ENCODE measurements at places on chromosomes 11 and 22.

DNA sequence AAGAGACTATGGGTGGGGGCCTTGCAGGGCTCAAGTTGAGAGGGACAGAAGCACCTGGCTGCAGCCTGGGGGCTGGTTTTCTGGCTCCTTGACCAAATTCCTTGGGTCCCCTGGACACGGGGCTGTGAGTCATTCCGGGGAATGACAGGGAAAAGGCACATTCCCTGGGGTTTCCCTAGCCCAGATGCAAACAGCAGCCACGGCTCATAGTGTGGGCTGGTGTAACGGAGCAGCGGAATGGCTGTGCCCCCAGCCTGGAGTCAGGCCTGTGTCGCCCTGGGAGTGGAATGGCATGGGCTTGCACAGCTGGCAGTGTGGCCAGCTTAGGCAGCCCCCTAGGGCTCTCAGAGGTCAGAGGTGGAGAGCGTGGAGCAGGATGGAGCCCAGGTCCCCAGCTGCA is 77.6 kb upstream of the KCNQ1OT1 start:
- DNase-seq: no peak

DNA sequence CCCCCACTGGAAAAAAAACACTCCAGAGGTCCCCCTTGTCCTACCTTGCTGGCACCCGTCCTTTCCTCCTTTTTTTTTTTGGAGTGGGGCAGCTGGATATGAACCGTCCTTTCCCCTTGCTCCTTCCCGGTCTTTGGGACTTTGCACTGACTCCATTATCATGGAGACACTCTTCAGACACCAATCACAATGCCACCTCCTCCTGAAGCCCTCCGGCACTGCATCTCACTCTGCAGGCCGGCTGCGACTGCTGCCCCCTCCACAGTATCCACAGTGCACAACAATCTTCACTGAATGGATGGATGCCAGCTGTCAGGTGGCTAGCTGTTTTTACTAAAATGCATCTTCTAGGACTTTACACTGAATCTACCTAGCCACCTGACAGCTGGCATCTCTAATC is 12.7 kb upstream of the RGL4 start:
- DNase-seq: no peak

GRCh38 chr11:118625036-118625690 is 17.7 kb downstream of the PHLDB1 start:
- DNase-seq: no peak

DNA sequence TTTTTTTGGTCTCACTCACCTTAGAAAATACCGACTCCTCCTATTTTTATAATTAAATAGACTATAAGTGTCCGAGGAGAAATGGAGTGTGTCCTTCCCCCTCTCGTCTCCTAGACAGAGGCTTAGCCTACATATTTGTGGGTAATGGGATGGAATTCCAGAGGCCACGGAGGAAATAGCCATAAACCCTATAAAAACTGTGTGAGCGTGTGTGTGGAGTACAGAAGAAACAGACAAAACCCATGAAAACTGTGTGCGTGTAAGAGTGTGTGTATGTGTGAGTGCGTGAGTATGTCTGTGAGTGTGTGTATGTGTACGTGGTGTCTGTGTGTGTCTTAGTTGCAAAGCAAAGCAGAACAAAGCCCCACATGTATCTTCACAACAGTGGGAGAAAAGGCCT is 883.5 kb downstream of the OPCML start:
- no peak for DNase-seq

- DNase-seq: no peak
Observed at GRCh38 chr22:44677353-44677840, 24.6 kb upstream of the PRR5 start.

- DNase-seq: no peak
Observed at GRCh38 chr11:3182462-3182852, 17.3 kb upstream of the OSBPL5 start.

DNA sequence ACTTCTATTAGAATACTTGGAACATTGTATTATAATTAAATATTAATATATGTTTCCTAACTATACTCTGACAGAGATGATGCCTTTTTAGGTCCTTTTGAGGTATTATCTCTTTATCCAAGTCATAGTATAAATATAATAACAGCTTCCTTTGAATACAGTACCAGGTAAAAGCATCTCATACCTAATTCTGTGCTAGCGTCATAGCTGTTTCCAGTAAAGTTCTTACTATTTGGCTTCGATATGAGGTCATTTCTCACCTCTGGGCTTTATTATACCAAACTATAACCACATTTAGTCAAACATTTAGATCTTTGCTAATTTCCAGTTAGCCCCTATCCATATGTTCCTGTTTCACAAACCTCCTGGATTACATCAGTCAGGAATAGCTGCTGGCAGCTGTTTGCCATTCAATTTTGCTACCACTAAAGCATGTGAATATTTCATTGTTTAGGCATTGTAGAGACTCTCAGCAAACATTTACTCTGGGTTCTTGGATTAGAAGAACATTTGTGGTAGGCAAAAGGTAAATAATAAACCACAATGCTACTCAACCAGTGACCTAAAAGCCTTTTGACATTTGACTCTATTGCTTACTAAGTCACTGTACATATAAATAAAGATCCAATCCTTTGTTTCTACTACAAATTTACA is 255.1 kb downstream of the TTC28 start:
- DNase-seq: no peak

DNA sequence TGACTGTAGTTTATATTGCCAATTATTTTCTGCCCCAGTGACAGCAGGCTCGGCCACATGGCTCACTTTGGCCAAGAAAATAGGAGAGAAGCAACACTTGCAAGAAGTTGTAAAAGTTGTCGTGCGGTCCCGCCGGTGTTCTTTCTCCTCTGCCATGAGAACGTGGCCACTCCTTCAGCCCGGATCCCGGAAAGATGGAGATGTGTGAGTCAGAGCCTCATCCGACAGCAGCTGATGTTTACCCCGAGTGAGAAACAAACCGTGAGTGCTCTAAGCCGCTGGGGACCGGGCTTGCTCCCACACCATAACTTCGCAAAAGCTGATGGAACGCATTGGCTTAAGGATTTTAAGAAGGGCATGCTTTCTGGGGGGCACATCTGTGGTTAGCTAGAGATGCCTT is 157.0 kb downstream of the CACNA1I start:
- no peak for DNase-seq

DNA sequence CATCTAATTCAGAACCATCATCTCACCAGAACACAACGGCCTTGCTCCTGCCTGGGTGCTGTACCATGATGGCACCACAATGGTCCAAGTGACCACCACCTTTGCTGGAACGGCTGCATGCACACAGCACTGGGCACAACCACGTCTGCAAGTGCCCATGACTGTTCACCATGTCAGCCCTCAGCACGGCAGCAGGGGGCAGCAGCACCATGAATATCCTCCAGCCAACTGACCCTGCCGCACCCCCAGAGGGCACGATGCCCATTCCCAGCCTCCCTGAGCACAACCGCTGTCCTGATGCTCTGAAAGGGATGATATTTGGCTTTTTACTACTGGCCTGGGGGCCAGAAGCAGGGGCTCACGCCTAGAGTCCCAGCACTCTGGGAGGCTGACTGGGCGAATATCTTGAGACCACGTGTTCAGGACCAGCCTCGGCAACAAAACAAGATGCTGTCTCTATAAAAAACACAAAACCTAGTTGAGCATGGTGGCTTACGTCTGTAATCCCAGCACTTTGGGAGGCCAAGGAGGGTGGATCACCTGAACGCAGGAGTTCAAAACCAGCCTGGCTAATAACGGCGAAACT is 25.7 kb downstream of the DRD4 start:
- no peak for DNase-seq

- no peak for DNase-seq
Observed at GRCh38 chr11:129234978-129235377, 42.9 kb upstream of the ARHGAP32 start.

DNA sequence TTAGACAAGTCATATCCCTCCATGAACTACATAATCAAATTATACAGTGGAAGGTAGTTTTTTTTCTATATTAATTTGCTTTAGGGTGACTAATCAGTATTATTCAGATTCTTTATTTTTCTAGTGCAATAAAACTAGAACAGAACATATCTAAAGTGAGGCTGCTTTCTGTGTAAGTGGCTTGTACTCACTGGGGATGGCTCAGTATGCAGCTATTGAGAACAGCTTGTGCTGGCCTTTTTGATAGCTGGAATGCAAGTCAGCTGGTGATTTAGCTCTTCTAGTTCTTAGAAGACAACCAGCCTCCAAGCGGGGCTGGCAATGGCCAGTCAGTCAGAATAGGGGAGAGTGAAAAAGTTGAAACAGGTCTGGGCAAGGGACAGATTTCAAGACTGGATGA is 119.4 kb downstream of the BLID start:
- DNase-seq: no peak

DNA sequence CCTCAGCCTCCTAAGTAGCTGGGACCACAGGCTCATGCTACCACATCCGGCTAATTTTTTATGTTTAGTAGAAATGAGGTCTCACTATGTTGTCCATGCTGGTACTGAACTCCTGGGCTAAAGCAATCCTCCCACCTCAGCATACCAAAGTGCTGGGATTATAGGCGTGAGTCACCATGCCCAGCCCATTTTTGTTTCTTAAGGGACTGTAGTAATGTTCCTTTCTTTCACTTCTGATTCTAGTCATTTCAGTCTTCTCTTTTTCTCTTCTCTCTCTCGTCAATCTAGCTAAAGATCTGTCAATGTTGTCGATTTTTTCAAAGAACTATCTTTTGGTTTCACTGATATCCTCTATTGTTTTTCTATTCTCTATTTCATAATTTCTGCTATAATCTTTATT is 111.0 kb upstream of the APOA1 start:
- DNase-seq: no peak

- no peak for DNase-seq
Observed at GRCh38 chr11:29129844-29130243, 887.0 kb downstream of the KCNA4 start.

- no peak for DNase-seq
Observed at GRCh38 chr11:62592146-62592815, 958 bp upstream of the TUT1 start.

DNA sequence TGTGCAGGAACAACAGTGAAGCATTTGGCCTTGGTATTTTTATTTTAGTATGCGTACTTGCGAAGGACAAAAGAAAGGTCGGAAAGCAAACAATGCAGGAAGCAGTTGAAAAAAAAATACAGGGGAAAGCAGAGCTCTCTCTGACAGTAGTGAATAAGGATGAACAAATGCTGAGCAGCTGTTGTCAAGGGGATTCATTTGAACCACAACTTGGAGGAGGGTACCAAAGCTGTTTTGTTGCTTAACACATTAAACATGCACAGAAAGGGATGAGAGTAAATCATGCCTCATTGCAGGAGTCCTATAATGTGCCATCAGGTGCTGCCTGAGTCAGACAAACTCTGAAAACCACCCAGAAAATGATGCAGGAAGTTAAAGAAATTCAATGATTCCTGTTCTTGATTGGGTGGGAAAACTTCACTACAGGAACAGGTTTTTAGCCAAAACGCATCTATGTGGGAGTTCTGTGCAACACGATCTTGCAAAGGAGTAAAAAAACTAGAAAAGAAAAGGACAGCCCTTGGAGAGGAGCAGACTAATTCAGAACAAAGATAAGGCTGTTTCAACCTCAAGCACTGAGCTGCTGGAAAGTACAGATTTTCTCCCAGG is 2113.5 kb downstream of the LRRC4C start:
- no peak for DNase-seq

- no peak for DNase-seq
Observed at GRCh38 chr11:62393061-62393611, 25.7 kb upstream of the SCGB1A1 start.

GRCh38 chr22:49599691-49600455 is 227.8 kb downstream of the BRD1 start:
- DNase-seq: no peak

DNA sequence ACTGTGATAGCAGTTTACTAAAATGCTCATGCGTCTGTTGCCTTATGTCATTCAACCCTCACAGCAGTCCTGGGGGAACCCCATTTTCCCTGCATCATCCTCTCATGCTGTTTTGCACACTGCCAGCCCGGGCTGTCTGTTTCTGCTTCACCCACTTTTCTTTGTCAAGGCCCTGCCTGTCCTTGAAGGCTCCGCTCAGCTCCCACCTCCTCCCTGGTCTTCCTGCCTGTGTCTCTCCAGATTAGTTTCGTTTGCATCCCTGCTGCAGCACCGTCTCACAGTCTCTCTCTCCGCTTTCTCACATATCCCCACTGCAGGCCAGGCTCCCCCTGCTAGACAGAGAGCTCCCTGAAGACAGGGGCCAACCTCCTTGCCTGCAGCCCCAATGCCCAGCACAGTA is 29.9 kb downstream of the SERPINH1 start:
- no peak for DNase-seq

GRCh38 chr11:16080688-16081381 is 275.5 kb downstream of the SOX6 start:
- DNase-seq: no peak

DNA sequence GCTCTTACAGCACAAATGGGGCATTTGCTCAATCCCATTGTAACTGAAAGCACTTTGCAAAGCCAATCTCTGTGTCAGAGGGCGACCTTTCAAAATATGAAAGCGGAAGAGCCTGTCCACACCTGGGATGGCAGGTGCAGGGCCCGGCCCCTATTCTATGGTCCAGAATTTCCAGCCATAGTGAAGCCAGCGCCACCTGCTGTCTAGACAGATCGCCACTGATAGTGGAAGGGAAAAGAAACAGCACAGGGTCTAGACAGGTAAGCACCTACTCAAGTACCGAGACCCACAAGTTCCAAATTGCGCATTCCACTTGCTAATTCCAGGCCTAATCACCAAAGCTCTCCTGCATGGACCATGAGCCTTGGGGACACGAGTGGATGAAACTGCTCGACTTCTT is 141.4 kb downstream of the NTM start:
- DNase-seq: no peak

DNA sequence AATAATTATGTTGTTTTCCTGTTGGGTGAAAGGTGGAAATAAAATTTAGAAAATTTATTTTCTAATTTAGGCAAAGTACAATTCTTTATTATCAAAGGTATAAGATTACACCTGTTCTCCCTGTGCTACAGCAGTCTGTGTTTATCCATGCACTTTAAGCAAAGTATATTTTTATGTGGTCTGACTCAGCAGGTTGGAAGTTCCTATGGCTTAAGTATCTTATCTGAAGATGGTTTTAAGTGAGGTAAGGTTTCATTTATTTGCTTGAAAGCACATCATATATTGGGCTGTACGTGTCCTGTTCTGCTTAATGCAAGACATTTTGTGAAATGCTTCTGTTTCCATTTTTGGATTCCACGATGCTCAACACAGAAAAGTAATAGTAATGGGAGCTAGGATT is 14.6 kb downstream of the PPME1 start:
- DNase-seq: no peak

- no peak for DNase-seq
Observed at GRCh38 chr11:2401436-2401984, 960 bp downstream of the TSSC4 start.

DNA sequence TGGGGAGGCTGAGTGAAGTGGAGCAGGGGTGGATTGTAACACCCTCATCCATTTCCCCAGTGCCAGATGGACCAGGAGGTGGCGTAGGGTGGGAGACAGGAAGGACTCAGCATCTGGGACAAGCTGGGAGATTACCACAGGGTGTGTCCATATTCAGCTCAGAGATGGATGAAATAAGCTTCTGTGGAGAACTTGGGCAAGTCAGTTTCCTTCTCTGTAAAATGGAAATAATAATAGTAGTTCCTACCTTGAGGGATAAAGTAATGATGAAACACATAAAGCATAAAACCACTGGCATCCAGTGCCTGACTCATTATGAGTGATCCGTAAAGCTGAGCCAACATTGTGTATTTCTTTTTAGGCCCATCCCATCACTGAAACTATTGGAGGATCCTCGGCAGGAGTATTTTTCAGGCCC is 607 bp upstream of the ROBO4 start:
- DNase-seq: peak; percentile 18

GRCh38 chr11:84686716-84687115 is 940.4 kb downstream of the DLG2 start:
- DNase-seq: no peak
